Adipocyte (in vitro differentiated cells): ENCODE measurements at places on chromosomes 3 and 15.
A peak's percentile ranks its signal among the peaks of the same experiment; 100 is the strongest.

- DNase-seq, result no peak
These were observed 71.9 kb upstream of the PRR23E start for GRCh38 chr3:127120851-127121647.

GRCh38 chr3:195269375-195270078, 1.4 kb downstream of the XXYLT1 start:
- no peak for DNase-seq

GRCh38 chr15:25731411-25731810, 131.7 kb downstream of the ATP10A start:
- DNase-seq, result no peak

DNA sequence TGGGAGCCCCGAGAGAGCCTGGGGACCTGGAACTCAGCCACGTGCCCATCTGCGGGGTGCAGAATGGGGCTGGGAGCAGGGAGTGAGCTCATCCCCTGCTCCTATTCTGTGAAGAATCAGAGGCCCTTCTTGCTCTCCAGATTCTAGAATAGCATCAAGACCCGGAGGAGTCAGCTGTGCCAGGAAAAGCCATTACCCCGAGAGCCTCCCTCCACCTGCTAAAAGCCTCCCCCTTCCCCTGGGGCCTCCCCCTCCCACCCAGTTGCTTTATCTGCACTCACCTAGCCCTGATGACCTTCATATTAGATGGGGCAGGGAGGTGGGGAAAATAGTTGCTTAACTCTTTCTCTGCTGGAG, 23.1 kb downstream of the CCDC33 start:
- no peak for DNase-seq

- no peak for DNase-seq
These were observed 64.2 kb downstream of the CD200R1L start for GRCh38 chr3:112782491-112782890.

- no peak for DNase-seq
These were observed 535.9 kb upstream of the ATP11B start for GRCh38 chr3:182257361-182257760.

GRCh38 chr3:63508305-63508704, 144.2 kb upstream of the SNTN start:
- DNase-seq, result no peak

GRCh38 chr3:128617557-128618397, 32.8 kb downstream of the RPN1 start:
- peak; percentile 100 for DNase-seq

DNA sequence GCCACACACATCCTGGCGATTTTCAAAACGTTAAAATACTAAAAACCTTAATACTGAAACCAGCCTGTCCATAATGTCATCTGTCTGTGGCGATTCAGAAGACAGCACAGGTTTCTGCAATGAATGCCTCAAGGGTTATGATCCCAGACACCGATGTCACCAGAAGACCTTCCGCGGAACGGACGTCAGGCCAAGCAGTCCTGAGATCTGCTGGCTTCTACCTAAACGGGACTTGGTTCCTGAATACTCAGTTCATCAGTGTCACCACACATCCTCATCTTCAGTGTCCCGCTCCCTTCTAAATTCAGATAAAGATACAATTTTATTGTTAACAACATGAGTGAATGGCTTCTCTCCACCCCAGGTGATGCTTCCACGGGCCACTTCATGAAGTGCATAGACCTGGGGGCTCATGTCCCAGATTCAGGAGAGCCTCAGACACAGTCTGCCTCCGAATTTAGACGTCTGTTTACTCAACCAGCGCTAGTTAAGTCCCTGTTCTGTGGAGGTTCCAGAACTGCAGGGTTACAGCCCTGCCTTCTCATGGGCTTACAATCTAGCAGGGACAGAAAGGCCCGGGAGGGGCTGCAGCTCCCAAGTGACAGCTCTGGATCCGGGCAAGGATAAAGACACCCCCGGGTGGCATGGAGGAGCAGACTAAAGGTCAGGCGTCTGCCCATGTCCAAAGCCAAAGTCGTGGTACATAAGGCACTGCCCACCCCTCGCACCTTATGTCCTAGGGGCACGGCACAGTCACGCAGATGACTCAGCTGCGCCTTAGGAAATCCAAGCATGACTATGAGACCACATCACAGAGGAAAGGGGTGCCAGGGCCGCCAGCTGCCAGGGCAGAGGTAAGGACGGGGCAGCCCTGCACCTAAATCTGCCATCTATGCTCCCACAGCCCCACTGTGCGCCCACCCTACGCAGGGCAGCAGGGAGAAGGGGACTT, 75.9 kb downstream of the VGLL4 start:
- DNase-seq, result peak; percentile 93

DNA sequence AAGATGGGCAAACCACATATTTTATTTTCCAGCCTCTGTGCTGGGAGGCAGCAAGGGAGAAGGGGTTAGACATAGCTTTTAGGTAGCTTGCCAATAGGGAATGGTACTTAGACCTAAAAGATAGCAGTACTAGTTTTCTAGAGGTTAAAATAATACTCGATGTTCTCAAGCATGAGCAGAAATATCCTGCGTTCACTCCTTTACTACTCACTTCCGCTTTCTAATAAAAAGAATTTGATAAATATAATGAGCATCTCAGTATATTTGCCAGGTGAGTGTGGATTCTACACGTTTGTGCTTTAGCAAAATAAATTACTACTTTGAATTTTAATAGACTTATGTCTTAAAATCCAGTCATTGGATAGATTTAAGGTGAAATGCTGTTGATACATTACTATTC, 39.4 kb upstream of the CD47 start:
- DNase-seq, result no peak

- no peak for DNase-seq
These were observed 38.5 kb downstream of the HPS3 start for GRCh38 chr3:149167898-149168297.

DNA sequence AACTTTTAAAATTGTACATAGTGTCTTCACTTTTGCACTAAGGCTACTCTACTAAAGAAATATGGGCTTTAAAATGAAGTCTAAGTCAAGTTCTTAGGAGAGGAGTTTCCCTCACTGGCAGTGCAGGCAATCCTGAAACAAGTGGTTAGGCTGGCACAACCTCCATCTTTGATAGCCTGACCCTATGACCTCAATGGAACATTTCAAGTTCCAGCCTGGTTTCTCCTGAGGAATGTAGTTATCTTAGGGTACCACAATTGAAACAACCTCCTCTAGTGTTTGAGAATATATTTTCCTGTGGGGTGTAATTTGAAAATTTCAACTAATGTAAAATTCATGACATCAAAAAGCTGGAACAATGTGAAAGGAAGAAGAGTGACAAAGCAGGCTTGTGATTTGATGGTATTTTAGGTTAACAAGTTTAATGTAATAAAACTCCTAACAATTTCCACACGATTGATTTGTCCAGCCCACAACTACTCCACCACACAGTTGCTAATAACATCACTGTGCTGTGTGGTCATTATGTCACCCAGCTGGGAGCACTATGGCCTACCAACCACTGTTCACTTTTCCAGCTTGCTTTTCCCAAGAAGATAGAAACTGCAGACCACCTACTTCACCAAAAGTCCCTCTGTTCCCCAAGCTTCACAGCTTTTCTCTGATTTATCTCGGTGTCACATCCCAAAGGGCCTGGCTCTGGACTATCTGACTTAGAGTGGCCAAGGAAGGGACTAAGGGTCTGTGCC, 1.8 kb downstream of the WWTR1 start:
- DNase-seq, result peak; percentile 51

DNA sequence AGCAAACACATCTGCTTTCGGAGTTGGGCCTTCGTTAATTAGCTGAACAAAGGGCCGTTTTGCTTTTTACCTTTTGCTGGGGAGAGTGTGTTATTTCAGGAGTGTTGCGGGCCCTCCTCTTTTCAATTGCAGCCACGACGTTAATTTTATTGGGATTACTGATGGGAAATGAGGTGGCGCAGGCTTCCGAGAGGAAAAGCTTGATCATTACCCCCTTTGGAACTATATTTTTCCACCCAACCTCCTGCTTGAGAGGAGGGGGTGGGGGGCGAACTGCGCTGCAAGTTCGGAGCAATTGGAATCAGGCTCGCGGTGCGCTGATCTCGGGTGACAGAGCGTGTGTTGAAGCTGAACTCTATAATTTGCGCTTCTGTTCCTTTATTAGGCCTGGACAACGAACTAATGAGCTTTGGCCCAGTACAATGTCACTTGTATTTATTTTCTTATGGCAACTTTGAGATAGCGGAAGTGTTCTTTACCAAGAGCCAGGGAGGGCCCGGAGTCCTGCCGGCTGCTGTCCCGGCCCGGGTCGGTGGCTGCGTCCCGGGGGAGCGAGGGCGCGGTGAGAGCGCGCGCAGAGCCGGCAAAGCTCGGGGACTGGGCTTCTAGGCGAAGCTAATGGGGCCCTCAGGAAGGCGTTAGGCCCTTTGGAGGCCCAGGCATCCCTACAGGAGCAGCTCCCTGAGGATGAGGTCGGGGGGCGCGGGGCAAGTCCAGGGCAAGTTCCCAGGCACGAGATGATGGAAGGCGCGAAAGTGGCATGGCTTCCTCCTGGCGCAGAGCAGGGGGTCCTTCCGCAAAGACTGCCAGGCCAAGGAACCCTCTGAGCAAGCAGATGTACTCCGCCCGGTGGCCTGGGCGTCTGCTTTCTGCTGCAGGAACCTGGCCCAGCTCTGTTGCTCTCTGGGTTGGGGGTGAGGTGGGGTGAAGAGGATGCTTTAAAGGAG, 12.9 kb downstream of the NR2F2 start:
- no peak for DNase-seq

- DNase-seq, result no peak
These were observed 92.5 kb upstream of the RPL32 start for GRCh38 chr3:12933901-12934300.

DNA sequence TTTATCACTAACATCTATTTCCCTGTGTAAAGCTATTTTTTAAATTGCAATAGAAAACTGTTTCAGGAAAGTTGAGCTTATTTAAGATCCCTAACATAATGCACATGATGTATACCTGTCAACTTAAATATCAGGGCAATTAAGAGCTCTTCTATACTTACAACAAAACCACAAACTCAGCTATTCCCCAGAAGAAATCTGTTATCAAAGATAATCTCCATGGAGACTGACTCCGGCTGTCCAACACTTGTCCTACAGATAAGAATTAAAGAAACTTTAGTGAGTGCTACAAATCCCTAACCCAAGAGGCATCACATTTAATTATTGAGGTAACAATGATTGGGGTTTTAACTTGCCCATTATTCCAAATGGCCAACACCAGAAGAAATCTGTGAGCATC, 3.4 kb downstream of the SELENOK start:
- DNase-seq, result no peak

GRCh38 chr3:197270558-197271317, 27.7 kb downstream of the DLG1 start:
- peak; percentile 27 for DNase-seq

DNA sequence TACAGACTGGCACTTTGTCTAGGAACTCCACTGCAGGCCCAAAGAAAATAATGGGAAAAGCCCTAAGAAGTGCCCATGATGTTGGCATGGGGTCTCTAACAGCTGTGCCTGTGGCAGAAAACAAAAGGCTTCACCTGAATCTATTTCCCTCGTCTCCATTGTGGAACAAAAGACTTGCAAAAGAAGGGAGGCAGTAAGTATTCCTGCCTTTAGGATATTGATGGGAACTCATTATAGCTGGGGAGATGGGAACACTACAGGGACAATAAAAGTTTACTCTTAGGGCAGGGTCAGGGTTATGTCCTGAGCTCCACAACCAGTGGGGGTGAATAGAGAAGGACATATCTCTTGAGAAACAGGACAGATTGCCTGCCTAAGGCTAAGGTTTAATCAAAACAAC, 930.6 kb upstream of the EPHA6 start:
- no peak for DNase-seq

GRCh38 chr3:194612221-194612620, 21.0 kb downstream of the TMEM44 start:
- no peak for DNase-seq

- no peak for DNase-seq
These were observed 33.1 kb downstream of the NIPA2 start for GRCh38 chr15:22871481-22872086.

DNA sequence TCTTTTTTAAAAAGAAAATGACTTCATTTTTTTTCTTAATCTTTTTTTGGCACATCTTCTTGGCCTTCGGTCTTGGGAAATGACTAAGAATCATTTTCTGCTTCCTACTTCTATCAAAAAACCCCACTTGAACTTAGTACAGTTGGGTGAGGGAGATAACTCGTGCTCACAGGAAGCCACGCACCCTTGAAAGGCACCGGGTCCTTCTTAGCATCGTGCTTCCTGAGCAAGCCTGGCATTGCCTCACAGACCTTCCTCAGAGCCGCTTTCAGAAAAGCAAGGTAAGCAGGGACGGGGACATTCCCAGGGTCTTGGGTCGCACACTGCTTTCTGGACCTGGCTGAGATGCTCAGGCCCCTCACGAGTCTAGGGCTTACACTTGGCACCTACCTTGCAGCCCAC, at the start of gene CCR4:
TSS of gene CCR4 (plus strand) at position 235 of the 402 bp plus-strand sequence. CDS start 1,779 bp downstream, outside the sequence.
- no peak for DNase-seq

GRCh38 chr3:128727059-128727458, 1.1 kb downstream of the RAB7A start:
- no peak for DNase-seq

- DNase-seq, result no peak
These were observed 24.4 kb downstream of the RLBP1 start for GRCh38 chr15:89196994-89197393.

DNA sequence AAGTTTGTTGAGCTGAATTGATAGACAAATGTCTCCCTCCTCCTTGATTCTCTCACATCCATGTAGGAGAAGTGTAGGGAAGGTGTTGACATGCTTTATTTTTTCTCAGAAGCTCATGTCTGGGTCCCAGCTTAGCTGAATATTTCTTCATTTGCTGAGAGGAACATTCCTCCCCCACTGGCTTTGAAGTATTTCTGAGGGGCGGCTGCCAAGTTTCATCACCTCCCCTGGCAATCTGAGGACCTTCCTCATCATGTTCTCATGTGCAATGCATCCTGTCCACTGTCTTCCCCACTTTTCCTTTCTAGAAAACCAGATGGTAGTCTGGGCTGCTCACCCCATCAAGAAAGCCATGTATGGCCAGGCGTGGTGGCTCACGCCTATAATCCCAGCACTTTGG, 168.9 kb upstream of the RGMA start:
- DNase-seq, result no peak

- no peak for DNase-seq
These were observed 204.7 kb downstream of the SV2B start for GRCh38 chr15:91304786-91305185.

DNA sequence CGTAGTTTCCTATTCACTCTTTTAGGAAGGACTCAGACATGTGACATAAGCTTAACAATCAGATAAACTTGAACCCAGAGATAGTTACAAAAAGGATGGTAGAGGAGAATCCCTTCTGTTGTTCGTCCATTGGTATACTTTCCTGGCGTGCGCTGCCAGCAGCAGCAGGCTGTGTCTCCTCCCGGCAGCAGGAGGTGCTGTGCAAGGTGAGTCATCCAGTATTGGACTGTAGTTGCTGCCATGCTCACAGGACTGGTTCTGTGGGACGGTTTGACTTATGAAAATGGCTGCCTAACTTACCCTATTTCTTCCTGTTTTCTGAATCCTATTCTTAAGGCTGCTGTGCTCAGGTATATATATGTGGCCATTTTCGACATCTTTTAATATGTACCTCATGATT, 253.4 kb upstream of the LRRC3B start:
- no peak for DNase-seq

GRCh38 chr3:169662132-169662842, 1.2 kb downstream of the MECOM start:
- peak; percentile 88 for DNase-seq
